GM12878 (cell line): ENCODE measurements at places on chromosomes 5 and 9. TPM values are rescaled to one million over a fixed set of nuclear protein-coding genes. Genes with fewer than 3 reads are reported as not detected.

The SPATA31D4 gene
- not detected in 2 replicates for total RNA-seq

DNA sequence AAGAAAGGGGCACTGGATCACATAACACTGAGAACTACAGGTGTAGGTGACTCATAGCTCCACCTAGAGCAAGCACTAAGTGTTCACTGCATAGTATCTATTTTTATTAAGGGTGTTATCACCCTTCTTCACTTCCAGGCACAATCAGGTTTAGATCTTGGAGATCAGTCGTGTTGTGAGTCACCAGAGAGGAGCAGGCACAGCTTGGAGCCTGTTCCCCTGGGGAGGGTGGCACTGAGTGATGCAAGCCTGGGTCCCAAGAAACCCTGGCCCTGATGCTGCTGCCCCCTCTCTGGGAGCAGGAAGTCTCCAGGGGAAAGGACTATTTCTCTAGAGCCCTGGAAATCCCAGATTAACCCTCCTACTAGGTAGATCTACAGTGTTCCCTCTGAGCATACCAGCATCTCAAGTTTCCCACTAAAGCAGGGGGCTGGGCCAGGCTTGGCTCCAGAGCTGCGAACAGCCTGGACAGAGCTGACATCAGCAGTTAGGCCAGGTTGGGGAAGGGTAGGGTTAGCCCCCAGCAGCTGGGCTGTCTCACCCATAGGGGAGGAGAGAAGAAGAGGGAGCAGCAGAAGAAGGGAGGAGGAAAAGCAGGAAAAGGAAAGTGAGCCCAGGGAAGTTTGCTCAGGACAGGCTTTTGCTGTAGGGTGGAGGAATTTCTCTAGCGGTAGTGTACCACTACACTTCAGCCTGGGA is 28.1 kb upstream of the SPINK4 start:
- H3K36me3 ChIP-seq = no peaks in the 10 kb centered on the region
- H3K4me3 ChIP-seq = no peak overlapping the region
- no peaks in the 10 kb centered on the region; the same call in 1 of the 2 replicates for H3K27me3 ChIP-seq
- H3K4me1 ChIP-seq = no peaks in the 10 kb centered on the region
- DNase-seq = no peak

The PSD2 gene
- not detected in 2 replicates for total RNA-seq

DNA sequence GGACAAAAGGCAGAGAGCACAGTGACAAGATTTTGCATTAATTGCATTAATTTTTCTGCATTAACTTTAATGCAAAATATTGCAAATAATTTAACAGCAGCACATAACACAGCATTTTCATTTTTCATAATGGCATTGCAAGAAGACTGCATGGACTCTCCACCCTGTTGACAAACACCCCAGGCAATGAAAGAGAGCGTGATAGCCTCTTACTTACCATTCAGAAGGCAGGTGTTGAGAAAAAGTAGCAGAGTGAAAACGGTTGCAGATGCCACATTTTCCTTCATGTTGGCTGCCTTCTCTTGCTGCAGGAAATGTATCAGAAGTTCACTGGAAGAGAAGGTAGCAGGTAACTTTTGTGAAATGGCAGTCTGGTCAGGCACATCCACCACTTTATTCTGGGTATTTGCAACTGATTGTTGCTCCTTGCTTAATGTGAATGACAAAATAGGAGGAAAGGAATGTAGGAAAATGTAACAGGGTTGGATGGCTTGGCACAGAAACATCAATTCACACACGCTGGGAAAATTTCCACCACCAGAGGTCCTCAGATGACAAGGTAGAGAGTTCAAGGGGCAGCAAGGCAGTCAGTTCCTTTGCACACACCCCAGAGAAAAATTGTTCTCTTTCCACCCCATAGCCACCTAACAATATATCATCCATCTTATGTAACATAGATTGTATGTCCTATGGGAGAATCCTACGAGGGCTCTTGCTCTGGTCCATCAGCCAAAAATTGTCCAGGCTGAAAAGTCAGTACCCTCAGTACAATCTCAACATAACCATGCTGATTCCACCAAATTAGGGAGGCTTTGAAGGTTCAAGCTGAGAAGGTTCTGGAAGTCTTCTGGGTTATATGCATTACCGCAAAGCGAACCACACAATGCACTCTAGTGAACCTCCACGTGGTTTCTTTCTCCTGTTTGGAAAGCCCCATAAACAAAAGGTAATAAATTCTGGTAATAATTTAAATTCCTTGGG is 41.9 kb upstream of the AGXT2 start:
- DNase-seq = peak; percentile 28
- no peaks in the 10 kb centered on the region for H3K36me3 ChIP-seq
- H3K4me3 ChIP-seq = no peak overlapping the region
- no peak overlapping the region for H3K27ac ChIP-seq

DNA sequence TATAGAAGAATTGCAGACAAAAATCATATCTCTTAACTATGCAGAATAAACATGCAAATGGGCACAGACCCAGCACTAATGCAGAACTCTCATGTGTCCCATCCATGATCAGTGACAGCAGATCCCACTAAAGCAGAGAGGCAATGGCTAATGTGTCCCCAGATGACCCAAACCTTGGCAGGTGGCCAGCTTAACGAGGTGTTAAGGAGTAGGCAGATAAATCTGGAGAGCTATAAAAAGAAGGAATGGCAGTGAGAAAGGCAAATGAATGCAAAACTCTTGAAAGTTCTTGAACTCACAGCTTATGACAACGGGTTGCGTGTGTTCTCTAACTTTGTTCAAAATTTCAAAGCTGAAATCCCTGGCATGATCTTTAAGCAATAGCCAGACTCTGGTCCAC is 265.4 kb downstream of the RASEF start:
- no peaks in the 10 kb centered on the region for H3K4me1 ChIP-seq
- no peaks in the 10 kb centered on the region for H3K36me3 ChIP-seq
- no peak overlapping the region for H3K4me3 ChIP-seq
- H3K27ac ChIP-seq = no peak overlapping the region
- no peaks in the 10 kb centered on the region for H3K27me3 ChIP-seq

The GALNT12 gene
- 4.0 and 4.4 TPM in 2 replicates for total RNA-seq

DNA sequence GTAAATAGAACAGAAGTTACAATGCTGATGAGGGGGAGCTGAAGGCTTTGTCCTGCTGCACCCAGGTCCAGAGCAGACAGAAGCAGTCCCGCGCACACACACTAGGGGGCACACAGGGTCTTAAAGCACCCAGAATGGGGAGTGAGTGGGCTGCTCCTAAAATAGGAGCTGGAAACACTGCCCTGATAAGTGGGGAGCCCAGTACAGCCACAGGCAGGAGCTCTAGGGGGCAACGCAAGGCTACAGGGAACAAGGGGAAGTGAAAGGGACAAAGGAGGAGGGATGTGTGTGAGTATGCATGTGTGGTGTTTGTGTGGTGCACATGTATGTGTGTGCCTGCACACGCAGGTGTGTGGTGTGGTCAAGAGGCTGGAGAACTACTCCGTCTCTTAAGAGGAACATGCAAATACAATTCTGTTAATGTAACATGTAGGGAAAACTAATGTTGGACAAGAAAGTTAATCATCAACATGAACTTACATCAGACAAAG is 191.5 kb downstream of the ROR2 start:
- no peaks in the 10 kb centered on the region; the same call in 1 of the 2 replicates for H3K27me3 ChIP-seq
- no peaks in the 10 kb centered on the region for H3K36me3 ChIP-seq

DNA sequence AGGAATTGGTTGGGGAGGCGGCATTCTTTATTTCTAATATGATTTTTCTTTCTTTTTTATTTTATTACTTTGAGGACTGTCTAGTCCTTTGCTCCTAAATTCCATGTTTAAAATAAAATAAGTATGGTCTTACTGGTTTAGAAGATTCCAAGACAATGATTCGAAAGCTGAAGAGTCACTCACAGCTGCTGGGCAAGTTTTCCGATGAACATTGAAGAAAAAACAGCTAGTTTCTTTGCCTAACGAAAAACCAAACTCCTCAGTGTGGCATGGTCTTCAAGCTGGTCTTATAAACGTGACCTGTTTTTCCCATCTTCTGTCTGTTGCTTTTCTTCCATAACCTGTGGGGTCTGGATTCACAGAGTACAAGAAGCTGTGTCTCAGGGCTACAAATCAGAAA is 25.1 kb downstream of the ZNF474 start:
- no peak overlapping the region for H3K4me3 ChIP-seq
- H3K36me3 ChIP-seq = no peaks in the 10 kb centered on the region
- H3K27ac ChIP-seq = no peak overlapping the region
- H3K27me3 ChIP-seq = no peaks in the 10 kb centered on the region
- DNase-seq = no peak

DNA sequence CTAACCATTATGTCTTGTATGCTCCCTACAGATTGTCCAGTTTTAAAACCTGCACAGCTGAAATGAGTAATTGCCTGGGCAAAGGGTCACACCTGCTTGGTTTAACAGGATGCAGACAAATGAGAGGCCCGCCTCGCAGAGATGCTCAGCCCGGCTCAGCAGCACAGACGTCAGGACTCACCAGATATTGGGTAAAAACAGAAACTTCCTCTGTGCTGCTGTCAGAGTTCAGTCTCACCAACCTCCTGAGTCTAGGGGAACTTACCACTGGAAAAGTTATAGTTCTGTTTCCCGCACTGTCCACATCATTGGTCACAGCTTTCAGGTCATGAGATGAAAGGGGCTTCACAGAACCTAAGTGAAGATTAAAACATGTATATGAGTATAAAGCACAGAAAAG is 152.5 kb downstream of the ESM1 start:
- no peaks in the 10 kb centered on the region for H3K27me3 ChIP-seq
- H3K27ac ChIP-seq = no peak overlapping the region
- H3K36me3 ChIP-seq = no peaks in the 10 kb centered on the region
- H3K4me3 ChIP-seq = no peak overlapping the region
- no peaks in the 10 kb centered on the region for H3K4me1 ChIP-seq
- no peak for DNase-seq

DNA sequence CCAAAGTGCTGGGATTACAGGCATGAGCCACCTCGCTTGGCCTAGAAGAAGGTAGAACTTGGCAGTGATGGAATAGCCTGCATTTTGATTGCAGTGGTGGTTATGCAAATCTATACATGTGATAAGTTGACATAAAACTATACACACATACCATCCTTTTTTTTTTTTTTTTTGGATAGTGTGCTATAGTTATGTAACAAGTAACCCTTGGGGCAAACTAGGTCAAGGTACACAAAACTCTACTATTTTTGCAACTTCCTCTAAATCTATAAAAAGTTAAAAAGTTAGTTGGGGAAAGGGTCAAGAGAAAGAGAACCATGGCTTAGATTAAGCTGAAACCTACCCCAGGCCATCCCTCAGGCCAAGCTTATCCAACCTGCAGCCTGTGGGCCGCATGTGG is 11.1 kb downstream of the TRIM14 start:
- peaks cover 69% of the 10 kb centered on the region for H3K4me1 ChIP-seq
- 0 out of 2 replicates have a peak, but pooled peaks cover 2% of the 10 kb centered on the region for H3K36me3 ChIP-seq
- H3K27ac ChIP-seq = peak overlapping the region; percentile 91
- H3K27me3 ChIP-seq = no peaks in the 10 kb centered on the region
- H3K4me3 ChIP-seq = no peak overlapping the region

DNA sequence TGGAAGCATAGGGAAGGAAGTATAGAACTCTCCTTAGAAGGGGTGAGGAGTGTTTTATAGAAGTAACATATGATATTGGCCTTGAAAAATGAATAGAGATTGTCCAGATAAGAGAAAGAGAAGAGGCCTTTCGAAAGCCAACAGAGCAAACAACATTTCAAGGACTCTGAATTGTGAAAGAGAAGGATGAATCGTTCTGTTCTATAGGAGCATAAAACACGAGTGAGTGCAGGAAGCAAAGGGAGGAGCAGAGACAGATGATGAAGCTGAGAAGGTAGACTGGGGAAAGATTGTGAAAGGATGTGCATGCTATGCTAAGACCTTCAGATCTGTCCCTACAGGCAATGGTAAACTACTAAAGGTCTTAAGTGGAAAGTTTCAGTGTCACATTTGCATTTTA is 271.0 kb downstream of the TMEM161B start:
- H3K4me3 ChIP-seq = no peak overlapping the region
- DNase-seq = no peak
- no peak overlapping the region for H3K27ac ChIP-seq
- no peaks in the 10 kb centered on the region for H3K4me1 ChIP-seq

DNA sequence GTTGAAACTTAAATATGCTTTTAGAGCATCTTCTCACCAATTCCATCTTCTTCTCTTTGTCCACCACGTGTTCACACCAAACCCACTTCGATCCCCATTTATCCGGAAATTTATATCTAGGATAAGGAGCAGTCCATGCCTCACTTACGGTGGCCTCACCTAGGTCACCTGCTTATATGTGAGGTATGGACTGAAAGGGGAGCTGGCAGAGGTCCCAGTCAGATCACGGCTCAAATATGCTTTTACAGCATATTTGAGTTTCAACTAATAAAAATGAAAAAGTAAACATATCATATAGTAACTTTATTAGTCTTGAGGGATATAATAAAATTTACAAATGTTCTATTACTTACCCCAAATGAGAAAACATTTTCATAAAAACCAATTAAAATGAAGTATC is 508.4 kb downstream of the CDH18 start:
- H3K4me3 ChIP-seq = no peak overlapping the region
- H3K27me3 ChIP-seq = no peaks in the 10 kb centered on the region
- H3K4me1 ChIP-seq = no peaks in the 10 kb centered on the region
- no peak overlapping the region for H3K27ac ChIP-seq
- no peak for DNase-seq

GRCh38 chr5:120678279-120678678 is 214.2 kb downstream of the PRR16 start:
- H3K27me3 ChIP-seq = no peaks in the 10 kb centered on the region
- no peak overlapping the region for H3K27ac ChIP-seq
- H3K36me3 ChIP-seq = no peaks in the 10 kb centered on the region
- no peaks in the 10 kb centered on the region for H3K4me1 ChIP-seq
- H3K4me3 ChIP-seq = no peak overlapping the region

- no peak for DNase-seq
- no peaks in the 10 kb centered on the region for H3K27me3 ChIP-seq
- no peak overlapping the region for H3K27ac ChIP-seq
These were observed 3.6 kb downstream of the SURF6 start for GRCh38 chr9:133332381-133332730.

The TNFSF8 gene
- 0.11 and 0.15 TPM in 2 replicates for total RNA-seq

- H3K4me1 ChIP-seq = no peaks in the 10 kb centered on the region
- H3K4me3 ChIP-seq = no peak overlapping the region
- H3K27ac ChIP-seq = no peak overlapping the region
- H3K36me3 ChIP-seq = no peaks in the 10 kb centered on the region
- no peaks in the 10 kb centered on the region for H3K27me3 ChIP-seq
- DNase-seq = no peak
These were observed 13.1 kb downstream of the HRH2 start for GRCh38 chr5:175671013-175671412.

The C9orf153 gene
- 0.18 TPM in 1 of 2 replicates, not detected in the other for total RNA-seq

DNA sequence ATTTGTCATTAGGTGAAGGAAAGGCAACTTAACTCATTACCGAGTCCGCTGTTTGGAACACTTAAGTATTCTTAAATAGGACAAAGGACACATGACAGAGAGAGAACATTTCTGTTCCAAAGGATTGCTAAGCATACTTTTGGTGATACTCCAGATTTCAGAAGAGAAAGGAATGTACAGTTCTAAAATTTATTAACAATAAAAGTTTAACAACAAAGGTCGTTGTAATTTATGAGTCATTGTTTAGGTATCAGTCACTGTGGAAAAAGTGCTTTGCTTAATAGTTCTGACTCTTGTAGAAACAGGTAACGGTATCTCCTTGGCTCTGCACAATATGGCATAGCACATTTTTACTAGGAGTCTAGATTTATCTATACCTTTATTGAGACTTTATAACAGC is 36.3 kb upstream of the PAM start:
- no peaks in the 10 kb centered on the region for H3K27me3 ChIP-seq
- H3K27ac ChIP-seq = no peak overlapping the region
- no peaks in the 10 kb centered on the region for H3K4me1 ChIP-seq
- DNase-seq = no peak
- no peak overlapping the region for H3K4me3 ChIP-seq

The TMEM215 gene
- not detected in 2 replicates for total RNA-seq

The TRIM14 gene
- total RNA-seq = 53.3 and 54.4 TPM in 2 replicates

GRCh38 chr5:135157421-135158313 is 123.6 kb upstream of the PITX1 start:
- no peak overlapping the region for H3K27ac ChIP-seq
- no peaks in the 10 kb centered on the region for H3K36me3 ChIP-seq
- no peaks in the 10 kb centered on the region for H3K4me1 ChIP-seq
- no peaks in the 10 kb centered on the region for H3K27me3 ChIP-seq
